Esophagus squamous epithelium (tissue), 5 donors: ENCODE measurements at places on chromosomes 7 and 10.

GRCh38 chr10:3874990-3875841, 90.2 kb upstream of the KLF6 start:
- DNase-seq, result no peak

DNA sequence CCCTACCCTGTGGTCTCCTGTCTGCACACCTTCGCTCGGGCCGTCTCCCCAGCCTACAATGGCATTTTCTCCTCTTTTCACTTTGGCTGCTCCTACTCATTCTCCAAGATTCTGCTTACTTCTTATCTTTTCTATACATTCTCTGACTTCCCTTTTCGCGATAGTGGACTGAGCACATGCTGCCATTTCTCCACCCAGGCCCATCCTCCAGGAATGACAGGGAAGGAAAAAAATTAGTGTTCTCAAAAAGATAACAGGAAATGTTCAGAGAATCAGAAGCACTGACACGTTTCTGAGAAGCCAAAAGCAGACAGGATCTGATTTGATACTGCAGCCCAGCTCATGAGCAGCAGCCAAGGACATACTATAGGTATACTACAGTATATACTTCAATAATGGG, 6.4 kb upstream of the ANXA11 start:
- DNase-seq, result no peak

DNA sequence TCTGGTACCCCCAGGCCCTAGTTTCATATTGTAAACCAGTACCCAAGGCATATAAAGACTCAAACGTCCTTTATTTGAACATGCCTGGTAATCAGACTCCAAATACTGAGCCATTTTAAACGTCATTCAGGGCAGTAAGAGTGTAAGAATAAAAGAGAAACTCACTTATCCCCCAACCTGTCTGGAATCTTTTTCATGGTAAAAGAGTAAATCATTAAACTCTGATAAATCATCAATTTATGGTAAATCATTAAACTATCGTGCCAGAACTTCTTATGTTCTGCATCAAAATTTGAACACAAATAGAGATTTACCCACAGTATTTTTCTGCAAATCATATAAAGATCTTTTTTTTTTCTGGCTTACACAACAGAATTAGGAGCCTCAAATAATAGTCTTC, 734.3 kb upstream of the POT1 start:
- DNase-seq, result no peak

- no peak for DNase-seq
Measured at GRCh38 chr7:98420966-98421612, 20.2 kb upstream of the BAIAP2L1 start.

- DNase-seq, result no peak
Measured at GRCh38 chr7:481219-481930, 38.3 kb downstream of the PDGFA start.

DNA sequence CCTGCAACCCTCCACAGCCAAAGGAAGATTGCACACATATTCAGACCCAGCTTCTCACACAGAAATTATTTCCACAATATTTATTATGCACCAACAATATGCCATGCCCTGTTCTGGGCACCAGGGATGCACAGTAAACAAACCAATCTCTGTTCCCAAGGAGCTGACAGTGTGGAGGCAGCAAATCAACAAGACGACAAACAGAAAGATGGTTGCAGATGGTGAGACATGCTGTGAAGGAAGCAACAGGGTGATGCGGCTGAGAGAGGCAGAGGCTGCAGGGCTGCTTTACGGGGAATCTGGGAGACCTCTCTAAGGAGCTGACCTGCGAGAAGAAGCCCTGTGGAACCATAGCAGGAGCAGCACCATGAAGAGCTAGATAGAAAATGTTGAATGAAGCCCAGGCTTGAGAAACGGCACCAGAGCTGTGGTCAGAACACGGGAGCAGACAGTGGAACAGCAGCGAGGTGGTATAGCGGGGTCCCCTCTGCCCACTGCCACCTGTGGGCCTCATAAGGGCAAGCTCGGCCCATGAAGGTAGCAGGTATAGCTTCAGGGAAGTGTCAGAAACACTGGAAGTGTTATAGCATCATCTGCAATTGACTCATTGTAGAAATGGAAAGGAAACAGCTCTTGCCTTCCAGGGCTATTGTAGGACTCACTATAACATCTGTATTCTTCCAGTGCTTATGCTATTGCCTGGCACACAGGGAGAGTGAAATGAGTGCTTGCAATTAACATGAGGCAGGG, 17.4 kb downstream of the RBP3 start:
- DNase-seq, result no peak

DNA sequence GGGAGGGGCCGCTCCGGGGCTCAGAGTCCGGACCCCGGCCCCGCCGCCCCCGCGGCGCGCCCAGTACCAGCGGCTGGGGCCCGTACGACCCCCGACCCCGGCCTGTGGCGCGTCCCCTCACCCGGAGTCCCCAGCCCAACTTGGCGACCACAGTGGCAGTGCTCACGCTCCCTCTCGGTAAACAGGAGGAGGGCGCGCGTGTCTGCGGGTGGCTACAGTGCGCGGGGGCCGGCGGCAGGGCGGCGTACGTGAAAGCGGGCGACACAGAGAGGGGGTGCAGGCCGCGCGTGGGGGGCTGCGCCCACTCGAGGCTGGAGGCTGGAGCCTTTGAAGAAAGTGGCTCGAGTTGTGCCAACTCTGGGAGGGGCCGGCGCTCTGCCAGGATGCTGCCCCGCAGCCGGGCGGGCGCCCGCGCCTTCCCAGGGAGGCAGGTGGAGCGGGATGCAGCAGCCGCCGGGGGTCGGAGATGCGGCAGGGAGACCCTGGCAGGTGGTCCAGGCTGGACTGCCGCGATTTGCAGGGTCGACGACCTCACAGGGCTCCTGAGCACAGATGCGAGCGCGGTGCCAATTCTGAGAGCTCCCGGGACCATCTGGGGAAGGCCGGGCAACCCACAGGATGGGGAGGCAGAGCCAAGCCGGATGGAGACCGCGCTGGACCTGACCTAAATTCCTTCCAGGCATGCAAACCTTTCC, 655 bp downstream of the PTPRE start:
- no peak for DNase-seq

- DNase-seq, result no peak
Measured at GRCh38 chr10:71212318-71213126, at the start of gene UNC5B. TSS of gene UNC5B (plus strand) at chr10:71212570. CDS start at chr10:71212986, 416 bp downstream.
